ENCODE measurements at places on chromosomes 6 and 20. TPM values are rescaled to one million over a fixed set of nuclear protein-coding genes. Genes with fewer than 3 reads are reported as not detected.

Gene PTCRA
- total RNA-seq: not detected

Gene NFKBIE
- total RNA-seq: 6.4 TPM

Gene ABHD12
- total RNA-seq: 136 TPM

Gene MOXD1
- 1.5 TPM for total RNA-seq

Gene HLA-DMB
- 1.4 TPM for total RNA-seq

Gene EBF4
- 2.1 TPM for total RNA-seq

Gene TFAP2D
- total RNA-seq: not detected

Gene FERMT1
- 14.4 TPM for total RNA-seq

Gene OR2H2
- total RNA-seq: not detected

Gene GSTA1
- not detected for total RNA-seq

Gene TJAP1
- total RNA-seq: 17.0 TPM

Gene SMOC2
- total RNA-seq: not detected

Gene CALHM6
- not detected for total RNA-seq

Gene FBXO5
- 19.6 TPM for total RNA-seq

Gene CTCFL
- 0.04 TPM for total RNA-seq

Gene PREX1
- 16.9 TPM for total RNA-seq

Gene CALHM5
- total RNA-seq: 0.06 TPM

Gene CSNK2A1
- 174 TPM for total RNA-seq

Gene NOP56
- total RNA-seq: 555 TPM

Gene TP53TG5
- not detected for total RNA-seq

Gene SF3B5
- 198 TPM for total RNA-seq

Gene ANKEF1
- 5.3 TPM for total RNA-seq

Gene STMND1
- total RNA-seq: not detected

Gene WDR46
- 56.2 TPM for total RNA-seq

Gene IMPG1
- total RNA-seq: not detected

Gene ETV7
- 0.28 TPM for total RNA-seq

Gene APCDD1L
- 0.11 TPM for total RNA-seq

Gene OR12D3
- not detected for total RNA-seq

Gene TINAG
- 0.14 TPM for total RNA-seq

Gene LY6G6C
- total RNA-seq: not detected

Gene SGK1
- total RNA-seq: 91.9 TPM

Gene TAAR8
- total RNA-seq: not detected

Gene FABP7
- not detected for total RNA-seq

Gene SERINC1
- 69.3 TPM for total RNA-seq

Gene SPEF1
- 1.4 TPM for total RNA-seq

Gene PPP1R16B
- 0.11 TPM for total RNA-seq

Gene HTR1E
- not detected for total RNA-seq

Gene LHFPL5
- 0.16 TPM for total RNA-seq

Gene TMEM170B
- total RNA-seq: 0.72 TPM

Gene SLC32A1
- not detected for total RNA-seq

Gene SLC17A1
- not detected for total RNA-seq

Gene VWA7
- total RNA-seq: 1.7 TPM

Gene NKX2-2
- not detected for total RNA-seq
